IPS DF 6.9 (cell line): ENCODE measurements at places on chromosomes 11 and 22.

- no peak for DNase-seq
These were observed 98.7 kb downstream of the NAV2 start for GRCh38 chr11:19811380-19811779.

DNA sequence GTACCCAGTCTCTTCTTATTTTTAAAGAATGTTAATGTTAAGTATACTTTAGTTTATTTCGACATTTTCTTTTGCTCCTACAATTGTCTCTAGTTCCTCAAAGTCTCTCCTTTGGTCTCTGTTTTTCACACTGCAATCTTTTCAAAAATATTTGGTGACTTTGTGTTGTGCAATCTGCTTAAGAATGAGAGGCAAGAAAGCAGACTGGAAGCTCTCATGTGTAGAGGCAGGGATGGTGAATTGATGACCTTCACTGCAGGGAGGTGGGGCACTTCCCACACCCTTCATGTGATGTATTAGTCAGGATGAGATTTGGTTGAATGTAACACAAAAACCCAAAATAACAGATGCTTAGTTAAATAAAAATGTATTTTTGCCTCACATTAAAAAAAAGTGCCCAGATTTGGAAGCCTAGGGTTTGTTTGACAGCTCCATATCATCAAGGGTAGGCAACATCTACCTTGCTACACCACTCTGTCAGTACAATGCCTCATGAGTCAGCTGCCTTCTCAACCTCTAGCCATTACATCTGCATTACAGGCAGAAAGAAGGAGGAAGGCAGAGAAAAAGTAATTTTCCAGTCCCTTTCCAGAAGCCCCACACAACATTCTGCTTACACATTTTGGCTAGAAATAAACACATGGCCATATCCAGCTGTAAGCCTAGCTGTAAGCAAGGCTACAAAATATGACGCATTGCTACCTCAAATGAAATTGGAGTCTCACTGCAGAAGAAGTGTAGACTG is 3.8 kb upstream of the MMP27 start:
- DNase-seq, result no peak

DNA sequence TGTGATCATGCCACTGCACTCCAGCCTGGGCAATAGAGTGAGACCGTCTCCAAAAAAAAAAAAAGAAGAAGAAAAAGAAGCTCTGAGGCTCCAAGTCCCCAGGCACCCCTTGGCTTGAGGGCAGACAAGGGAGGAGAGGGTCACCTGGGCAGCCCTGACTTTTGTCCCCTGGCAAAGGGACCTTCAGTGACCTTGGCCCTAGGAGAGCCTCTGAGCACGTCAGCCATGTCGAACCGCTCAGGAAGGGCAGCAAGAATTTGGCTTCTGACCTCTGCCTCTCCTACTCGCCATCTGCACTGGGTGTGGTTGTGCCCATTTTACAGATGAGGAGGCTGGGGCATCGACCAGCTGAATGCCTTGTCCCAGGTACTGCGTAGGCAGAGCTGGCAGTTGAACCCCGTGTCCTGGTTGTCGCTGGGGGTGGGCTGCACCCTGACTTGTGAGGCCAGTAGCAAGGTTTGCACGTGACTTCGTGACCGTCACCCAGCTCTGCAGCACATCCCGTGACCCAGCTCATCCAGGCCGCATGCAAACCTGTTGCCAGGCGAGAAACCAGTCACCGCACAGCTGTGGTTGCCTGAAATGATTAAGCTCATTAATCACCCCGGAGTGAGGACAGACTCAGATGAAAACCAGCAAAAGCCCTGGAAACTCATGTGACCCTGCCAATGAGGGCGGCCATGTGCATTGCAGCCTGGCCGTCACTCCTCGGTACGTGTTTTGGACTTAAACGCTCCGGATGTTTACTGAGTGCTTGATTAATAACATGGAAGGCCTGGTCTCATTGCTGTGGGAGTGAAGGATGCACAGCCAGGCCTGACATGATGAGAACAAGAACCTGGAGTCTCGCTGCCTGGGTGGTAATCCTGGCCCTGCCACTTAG is 47.7 kb upstream of the PPP6R3 start:
- no peak for DNase-seq

DNA sequence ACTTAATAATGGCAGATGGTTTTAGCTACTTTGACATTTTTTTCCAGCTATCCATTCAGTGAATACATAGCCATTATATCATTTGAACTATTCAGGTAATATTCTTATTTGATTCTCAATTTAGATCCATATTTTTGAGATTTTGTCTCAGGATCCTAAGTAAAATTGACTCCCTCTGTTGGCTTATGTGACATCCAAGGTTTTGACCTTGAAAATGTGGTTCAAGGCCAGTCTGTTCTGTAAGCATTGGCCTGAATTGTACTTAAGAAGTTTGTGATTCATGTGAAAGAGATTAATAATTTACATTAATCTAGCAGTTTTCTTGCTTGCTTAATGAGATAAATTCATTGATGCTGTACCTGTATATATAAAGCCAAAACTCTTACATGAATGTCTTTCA is 1.6 kb upstream of the SLC17A6 start:
- DNase-seq, result no peak

- no peak for DNase-seq
These were observed 82.8 kb upstream of the E2F8 start for GRCh38 chr11:19323502-19323901.
